GM12878 (cell line): ENCODE measurements at places on chromosomes 4 and X.

DNA sequence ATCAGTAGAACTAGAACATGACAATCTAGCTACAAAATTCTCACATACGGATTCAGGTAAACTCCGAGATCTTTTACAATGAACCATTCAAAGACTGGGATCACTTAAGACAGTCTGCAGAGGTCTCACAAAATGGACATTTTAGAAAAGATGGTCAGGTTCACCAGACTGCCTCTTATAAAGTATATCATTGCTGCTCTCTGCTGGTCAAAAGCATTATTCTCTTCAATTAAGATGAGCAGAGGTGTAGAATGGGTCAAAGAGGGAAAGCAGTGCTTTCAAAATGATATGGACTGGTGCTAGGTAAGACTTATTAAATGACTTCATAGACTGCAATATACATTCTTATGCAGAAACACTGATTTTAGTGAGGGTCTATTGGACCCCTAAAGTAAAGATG, 434.7 kb downstream of the PACRGL start:
- DNase-seq = no peak

DNA sequence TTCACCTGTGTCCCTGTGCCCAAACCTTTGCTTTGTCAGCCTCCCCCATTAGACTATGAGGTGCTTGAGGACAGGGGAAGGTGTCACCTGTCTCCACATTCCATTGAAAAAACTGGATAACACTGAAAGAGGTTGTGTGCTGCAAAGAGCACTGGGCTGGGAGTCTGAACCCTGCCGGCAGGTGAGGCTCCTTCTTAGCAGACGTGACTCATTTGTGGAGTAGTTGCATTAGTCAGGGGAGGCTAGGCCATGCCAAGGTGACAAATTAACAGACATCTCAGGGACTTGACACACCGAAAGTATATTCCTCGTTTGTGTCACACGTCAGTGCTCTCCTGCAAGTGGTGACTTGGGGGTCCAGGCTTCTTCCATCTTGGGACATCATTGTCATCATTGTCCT, 95.9 kb upstream of the STX18 start:
- peak; percentile 33 for DNase-seq

DNA sequence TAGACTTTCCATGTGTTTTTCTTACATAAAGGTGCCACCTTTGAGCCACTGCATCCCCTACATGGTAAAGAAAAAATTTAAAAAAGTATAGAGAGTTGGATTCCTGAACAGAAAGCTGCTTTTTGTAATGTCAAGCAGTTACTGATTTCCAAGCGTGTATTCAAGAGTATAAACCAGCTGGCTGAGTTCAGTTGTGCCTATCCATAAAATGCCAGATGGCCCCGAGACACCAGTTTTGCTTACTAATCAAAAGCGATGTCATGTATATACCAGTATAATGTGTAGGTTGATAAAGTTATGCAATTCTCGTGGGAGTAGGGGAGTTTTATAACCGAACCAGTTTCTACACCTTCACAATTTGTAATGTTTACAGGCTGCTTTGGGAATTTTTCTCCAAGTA, 26.2 kb upstream of the PNPLA4 start:
- no peak for DNase-seq

DNA sequence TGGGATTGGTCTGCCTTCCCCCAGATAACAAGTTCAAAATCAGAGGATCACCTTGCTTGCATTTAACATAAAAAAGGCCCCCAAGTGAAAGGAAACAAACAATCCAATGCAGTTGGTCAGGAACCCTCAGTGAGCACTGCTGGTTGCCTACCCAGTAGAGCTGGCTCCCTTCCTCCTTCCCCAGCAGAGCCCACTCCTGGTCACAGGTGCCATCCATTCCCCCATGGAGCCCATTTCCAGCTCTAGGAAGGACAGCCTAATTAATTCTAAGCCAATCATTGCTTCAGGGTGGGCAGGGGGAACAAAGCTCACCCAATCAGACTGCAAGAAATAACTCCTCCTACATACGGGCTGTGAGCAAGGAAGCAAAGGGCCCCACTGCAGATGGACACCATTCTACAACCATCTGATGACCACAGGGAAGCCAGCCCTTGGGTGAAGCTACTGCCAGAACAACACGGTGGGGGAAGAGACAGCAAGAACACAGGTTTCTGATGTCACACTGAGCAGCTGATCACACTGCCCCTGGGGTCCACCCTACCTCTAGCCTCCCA, 86.5 kb downstream of the SH3KBP1 start:
- DNase-seq = no peak

- no peak for DNase-seq
Observed at GRCh38 chrX:109952050-109952449, 50.9 kb upstream of the TMEM164 start.

DNA sequence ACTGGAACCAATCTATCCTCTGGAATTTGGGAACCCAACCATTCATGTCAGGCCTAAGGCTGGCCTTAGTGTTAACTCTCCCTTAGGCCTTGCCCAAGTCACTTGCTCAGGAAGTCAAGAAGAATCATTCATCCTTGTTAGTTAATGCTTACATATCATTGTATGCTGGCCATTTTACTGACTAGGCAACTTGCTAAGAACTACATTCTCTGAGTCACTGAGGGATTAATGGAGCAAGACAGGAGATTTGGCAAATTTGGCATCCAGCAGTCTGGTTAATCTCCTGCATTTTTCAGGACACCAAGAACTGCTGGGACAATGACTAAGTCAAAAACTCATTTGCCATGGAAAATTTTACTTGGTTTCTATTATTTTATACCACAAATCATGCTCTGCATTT, 115.8 kb upstream of the DDIT4L start:
- no peak for DNase-seq

DNA sequence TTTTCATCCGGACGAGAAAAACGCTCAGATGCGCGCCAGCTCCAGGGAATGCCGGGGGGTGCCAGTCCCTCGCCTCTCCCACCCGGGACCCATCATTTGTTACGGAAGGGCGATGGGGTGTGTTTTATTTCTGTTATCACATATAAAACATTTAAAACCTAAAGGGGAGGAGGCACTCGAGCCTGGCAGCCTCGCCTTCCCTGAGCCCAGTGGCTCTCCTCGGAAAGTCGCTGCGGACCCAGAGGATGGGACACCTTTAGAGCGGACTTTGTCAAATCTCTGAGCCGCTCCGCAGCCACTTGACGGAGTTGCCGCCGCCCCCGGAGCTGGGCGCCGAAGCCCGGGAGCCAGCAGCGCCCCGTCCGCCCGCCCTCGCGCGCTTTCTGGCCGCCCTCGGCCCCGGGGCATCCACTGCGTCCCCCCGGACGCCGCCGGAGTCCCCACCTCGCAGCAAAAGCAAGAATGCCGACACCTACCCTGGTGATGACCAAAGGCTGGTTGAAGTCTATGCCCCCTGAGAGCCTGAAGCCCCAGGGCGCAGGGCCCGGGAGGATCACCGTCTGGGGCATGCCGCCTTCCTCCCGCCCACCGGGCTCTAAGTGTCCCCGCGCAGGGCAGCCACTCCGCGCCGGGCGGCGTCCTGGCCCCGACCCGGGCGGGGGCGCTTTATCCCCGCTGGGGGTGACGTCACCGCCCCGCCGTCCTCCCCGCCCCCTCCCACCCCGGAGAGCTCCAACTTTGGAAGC, at the start of gene PDLIM3:
Gene PDLIM3, minus strand, starts transcription at position 642 of the 746 bp plus-strand sequence. Its CDS starts 73 bp downstream, at position 569.
- no peak for DNase-seq

GRCh38 chrX:22987452-22987851, 12.3 kb upstream of the DDX53 start:
- no peak for DNase-seq

DNA sequence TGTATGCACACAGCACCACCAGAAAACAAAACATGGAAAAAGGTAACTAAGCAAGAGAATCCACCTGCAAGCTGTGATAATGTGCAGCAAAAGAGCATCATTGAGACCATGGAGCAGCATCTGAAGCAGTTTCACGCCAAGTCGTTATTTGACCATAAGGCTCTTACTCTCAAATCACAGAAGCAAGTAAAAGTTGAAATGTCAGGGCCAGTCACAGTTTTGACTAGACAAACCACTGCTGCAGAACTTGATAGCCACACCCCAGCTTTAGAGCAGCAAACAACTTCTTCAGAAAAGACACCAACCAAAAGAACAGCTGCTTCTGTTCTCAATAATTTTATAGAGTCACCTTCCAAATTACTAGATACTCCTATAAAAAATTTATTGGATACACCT, 90.2 kb downstream of the TET2 start:
- DNase-seq = no peak

- DNase-seq = no peak
Observed at GRCh38 chrX:20529301-20529700, 262.6 kb upstream of the RPS6KA3 start.

DNA sequence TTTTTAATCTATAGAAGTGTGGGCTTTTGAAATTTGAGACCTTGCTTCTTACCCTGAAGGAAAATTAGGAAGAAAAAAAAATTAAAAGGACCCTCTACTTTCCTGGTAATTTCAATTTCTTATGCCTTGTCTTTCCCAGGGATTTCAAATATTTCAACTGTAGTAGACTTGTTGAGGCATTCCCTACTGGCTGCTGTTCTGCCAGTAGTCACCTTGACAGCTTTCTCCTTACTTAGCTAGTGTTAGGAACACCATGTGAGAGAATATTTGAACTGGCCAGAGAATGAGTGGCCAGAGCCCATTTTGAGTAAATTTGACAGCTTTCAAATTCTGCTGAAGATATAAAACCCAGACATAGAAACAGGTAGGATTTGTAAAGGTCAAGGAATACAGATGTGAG, 24.0 kb upstream of the GBA3 start:
- no peak for DNase-seq

DNA sequence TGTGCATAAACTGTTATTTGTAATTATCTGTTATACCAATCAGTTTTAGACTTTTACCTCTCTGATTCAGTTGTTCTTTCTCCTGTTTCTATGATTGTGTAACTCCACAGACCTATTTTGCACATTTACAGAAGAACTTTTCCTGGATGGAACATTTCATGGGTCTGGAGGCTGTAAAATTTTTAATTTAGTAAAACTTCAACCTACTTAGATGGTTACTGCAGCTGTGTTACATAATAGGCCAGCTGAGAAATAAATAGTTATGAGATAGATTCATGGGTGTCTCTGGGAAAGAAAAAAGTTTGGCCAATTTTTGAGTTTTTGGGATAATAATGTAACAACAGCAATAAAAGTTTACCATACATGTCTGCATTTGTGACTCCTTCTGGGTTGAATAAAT, 253.5 kb downstream of the ARHGAP24 start:
- no peak for DNase-seq

DNA sequence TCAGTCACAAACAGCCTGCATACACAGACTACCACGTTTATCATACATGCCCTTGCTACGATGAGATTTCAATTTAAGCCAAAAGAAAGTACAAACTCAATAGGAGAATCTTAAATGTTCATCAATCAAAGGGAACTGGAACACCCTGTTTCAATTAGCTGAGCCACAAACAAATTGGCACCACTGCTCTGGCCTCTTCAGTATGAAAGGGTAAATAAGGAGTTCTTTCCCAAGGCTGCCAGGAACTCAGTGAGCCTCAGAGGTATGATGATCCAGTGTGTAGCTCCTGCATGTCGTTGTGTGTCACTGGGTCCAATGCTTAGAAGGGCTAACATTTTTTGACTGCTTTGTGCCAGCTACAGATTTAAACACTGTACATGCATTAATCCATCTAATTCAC, 5.4 kb downstream of the RNF150 start:
- DNase-seq = no peak

DNA sequence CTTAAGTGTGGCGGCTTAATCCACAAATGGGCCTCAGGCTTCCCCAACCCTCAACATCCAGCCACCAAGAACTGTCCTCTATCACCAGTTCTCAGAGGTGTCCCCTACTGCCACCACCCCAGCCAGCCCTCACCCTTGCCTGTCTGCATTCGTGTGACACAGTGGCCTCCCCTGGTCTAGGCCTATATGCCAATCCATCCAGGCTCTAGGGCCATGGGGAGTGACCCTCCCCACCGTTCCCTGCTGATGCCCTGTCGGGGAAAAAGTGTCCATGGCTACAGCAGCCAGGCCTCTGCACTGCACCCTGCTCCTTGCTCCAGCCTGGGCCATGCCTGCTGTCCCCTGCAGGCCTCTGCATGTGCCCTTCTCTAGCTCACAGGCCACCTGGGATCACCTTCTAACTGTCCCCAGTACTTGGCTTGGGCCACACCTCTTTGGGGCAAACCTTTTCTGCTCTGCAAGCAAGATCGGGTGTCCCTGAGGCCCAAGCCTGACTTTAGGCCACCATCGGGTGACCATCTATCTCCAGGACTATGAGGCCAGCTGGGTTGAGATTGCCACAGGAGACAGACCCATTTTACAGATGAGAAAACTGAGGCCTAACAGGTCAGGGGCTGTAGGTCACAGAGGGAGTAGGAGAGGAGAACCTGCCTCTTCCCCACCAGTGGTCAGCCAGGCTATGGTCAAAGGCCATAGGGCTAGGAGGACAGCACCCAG, 75.8 kb downstream of the JAKMIP1 start:
- no peak for DNase-seq

DNA sequence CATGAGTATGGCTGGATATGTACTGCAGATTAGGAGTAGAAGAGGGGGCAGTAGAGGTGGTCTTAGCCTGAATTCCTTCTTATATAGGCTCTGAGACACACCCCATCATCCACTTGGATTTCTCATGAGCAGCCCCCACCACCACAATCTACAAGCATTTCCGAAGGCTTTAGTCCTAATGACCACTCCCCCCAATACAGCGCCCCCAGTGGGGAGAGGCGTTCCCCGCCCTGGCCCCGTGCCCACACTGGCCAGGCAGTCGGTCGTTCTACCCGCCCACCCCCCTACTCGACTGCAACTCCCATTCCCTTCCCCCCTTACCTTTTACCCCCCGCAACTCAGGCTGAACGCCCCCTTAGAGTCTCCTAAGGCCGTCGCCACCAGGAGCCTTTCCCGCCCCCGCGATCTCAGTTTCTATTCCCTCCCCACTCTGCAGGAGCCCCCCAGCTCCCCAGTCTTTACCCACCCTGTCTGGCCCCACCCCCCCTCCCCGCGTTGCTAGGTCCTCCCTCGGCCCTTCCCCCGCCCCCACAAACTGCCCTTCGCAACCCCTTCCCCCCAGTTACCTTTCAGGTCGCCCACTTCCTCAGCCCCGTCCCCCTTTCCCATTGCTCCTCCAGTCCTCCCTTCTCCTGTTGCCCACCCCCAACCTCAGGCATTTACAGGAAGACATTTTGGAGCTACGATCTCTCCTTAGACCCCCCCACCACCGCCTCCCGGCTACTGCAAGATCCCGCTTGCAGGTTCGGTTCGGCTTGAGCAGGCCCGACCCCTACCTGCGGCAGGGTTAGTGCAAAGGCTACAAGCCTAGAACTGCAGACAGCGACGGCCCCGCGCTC, 468 bp downstream of the ZMYM3 start:
- no peak for DNase-seq

GRCh38 chrX:115372152-115372551, 82.6 kb downstream of the LUZP4 start:
- no peak for DNase-seq

GRCh38 chr4:73603271-73603710, 16.9 kb downstream of the RASSF6 start:
- no peak for DNase-seq

- no peak for DNase-seq
Observed at GRCh38 chr4:128310266-128310697, 22.7 kb upstream of the PGRMC2 start.
